Glomerular endothelial cell (primary cell): ENCODE measurements at places on chromosomes 4 and X. TPM values are rescaled to one million over a fixed set of nuclear protein-coding genes. Genes with fewer than 3 reads are reported as not detected.

Gene CT47A1
- total RNA-seq, result not detected in 2 replicates

Gene CDX4
- total RNA-seq, result not detected in 2 replicates

Gene TCEAL6
- total RNA-seq, result not detected in 2 replicates

Gene PDLIM3
- total RNA-seq, result 11.4 and 36.2 TPM in 2 replicates

Gene DRD5
- total RNA-seq, result not detected in 2 replicates

Gene CCKAR
- total RNA-seq, result not detected in 2 replicates

Gene ARHGAP36
- not detected in 2 replicates for total RNA-seq

Gene NXF2
- total RNA-seq, result not detected in 2 replicates

Gene ANKRD37
- 6.8 and 11.4 TPM in 2 replicates for total RNA-seq

Gene DGAT2L6
- total RNA-seq, result not detected in 2 replicates

Gene LRP2BP
- total RNA-seq, result 0.24 and 0.35 TPM in 2 replicates

Gene FAM9C
- total RNA-seq, result not detected in 2 replicates

Gene SPANXB1
- not detected in 2 replicates for total RNA-seq

Gene S100G
- total RNA-seq, result not detected in 2 replicates

Gene ANOS1
- 3.3 and 4.1 TPM in 2 replicates for total RNA-seq

Gene PRAF2
- total RNA-seq, result 14.1 and 34.1 TPM in 2 replicates

Gene WAS
- 0.39 and 0.53 TPM in 2 replicates for total RNA-seq

Gene TRAM1L1
- 1.4 and 3.7 TPM in 2 replicates for total RNA-seq
